Vein endothelial cell (primary cell): ENCODE measurements at places on chromosomes 11 and 22. TPM values are rescaled to one million over a fixed set of nuclear protein-coding genes. Genes with fewer than 3 reads are reported as not detected.

CSTF3 gene
- total RNA-seq: 22.9 and 29.6 TPM in 2 replicates

MYO7A gene
- under 0.01 and 0.86 TPM in 2 replicates for total RNA-seq

ISX gene
- not detected in 2 replicates for total RNA-seq

APOL4 gene
- total RNA-seq: 0.57 and 1.6 TPM in 2 replicates

SERPINH1 gene
- total RNA-seq: 427 and 542 TPM in 2 replicates

CDC42BPG gene
- 0.33 and 0.38 TPM in 2 replicates for total RNA-seq

PATE4 gene
- not detected in 2 replicates for total RNA-seq

CACNA1I gene
- total RNA-seq: under 0.01 TPM in 1 of 2 replicates, not detected in the other

MYRF gene
- 0.48 and 0.65 TPM in 2 replicates for total RNA-seq

SC5D gene
- total RNA-seq: 25.8 and 29.2 TPM in 2 replicates

WNT11 gene
- total RNA-seq: not detected in 2 replicates

ZFPL1 gene
- total RNA-seq: 39.3 and 45.1 TPM in 2 replicates

SLN gene
- total RNA-seq: not detected in 2 replicates

TNNT3 gene
- not detected in 2 replicates for total RNA-seq

NAALAD2 gene
- total RNA-seq: 0.29 TPM in 1 of 2 replicates, not detected in the other

MS4A6E gene
- total RNA-seq: not detected in 2 replicates

GGT5 gene
- total RNA-seq: 21.3 and 33.0 TPM in 2 replicates

OLFML1 gene
- total RNA-seq: not detected in 2 replicates

NAALADL1 gene
- total RNA-seq: 5.5 and 7.2 TPM in 2 replicates

DNAJB7 gene
- total RNA-seq: under 0.01 TPM in 1 of 2 replicates, not detected in the other

CSRP3 gene
- not detected in 2 replicates for total RNA-seq

TKFC gene
- total RNA-seq: 15.8 and 28.1 TPM in 2 replicates

GLYAT gene
- not detected in 2 replicates for total RNA-seq

SLC22A8 gene
- not detected in 2 replicates for total RNA-seq

PATZ1 gene
- total RNA-seq: 22.7 and 35.6 TPM in 2 replicates

RNF26 gene
- 6.4 and 7.2 TPM in 2 replicates for total RNA-seq

IGSF22 gene
- total RNA-seq: not detected in 2 replicates

SYCE3 gene
- not detected in 2 replicates for total RNA-seq

B4GALNT4 gene
- 2.3 and 2.6 TPM in 2 replicates for total RNA-seq

SDHD gene
- 84.5 and 114 TPM in 2 replicates for total RNA-seq

APOL1 gene
- 3.3 and 3.6 TPM in 2 replicates for total RNA-seq

KCNJ5 gene
- total RNA-seq: not detected in 2 replicates

C11orf87 gene
- not detected in 2 replicates for total RNA-seq

CD3E gene
- total RNA-seq: 0.33 TPM in 1 of 2 replicates, not detected in the other

TEX54 gene
- total RNA-seq: 0.98 TPM in 1 of 2 replicates, not detected in the other

SMIM38 gene
- 0.33 TPM in 1 of 2 replicates, not detected in the other for total RNA-seq

CD44 gene
- total RNA-seq: 25.6 and 53.2 TPM in 2 replicates

TUB gene
- total RNA-seq: 1.7 and 2.3 TPM in 2 replicates

LDLRAD3 gene
- total RNA-seq: 15.7 and 21.6 TPM in 2 replicates

DGCR6 gene
- total RNA-seq: 0.48 and 2.3 TPM in 2 replicates

CD82 gene
- 14.0 and 15.2 TPM in 2 replicates for total RNA-seq

MTA2 gene
- total RNA-seq: 250 and 281 TPM in 2 replicates

HBG2 gene
- total RNA-seq: not detected in 2 replicates

TMPRSS4 gene
- total RNA-seq: not detected in 2 replicates

SMTNL1 gene
- total RNA-seq: not detected in 2 replicates

KIAA1671 gene
- total RNA-seq: 66.3 and 67.3 TPM in 2 replicates

JAML gene
- total RNA-seq: 0.65 TPM in 1 of 2 replicates, not detected in the other

FBLN1 gene
- 0.29 and 0.65 TPM in 2 replicates for total RNA-seq
